ENCODE measurements at places on chromosomes 11 and 22. TPM values are rescaled to one million over a fixed set of nuclear protein-coding genes. Genes with fewer than 3 reads are reported as not detected.

CARS1 gene
- 43.3 TPM for total RNA-seq

MUC6 gene
- not detected for total RNA-seq

GRCh38 chr22:36234919-36235318 lies 4.4 kb downstream of the APOL2 start:
- DNase-seq: no peak

- DNase-seq: no peak
Measured at GRCh38 chr22:40383905-40384304, 13.5 kb downstream of the SGSM3 start.

GRCh38 chr22:43488031-43488866 lies 76.4 kb downstream of the MPPED1 start:
- no peak for DNase-seq

DNA sequence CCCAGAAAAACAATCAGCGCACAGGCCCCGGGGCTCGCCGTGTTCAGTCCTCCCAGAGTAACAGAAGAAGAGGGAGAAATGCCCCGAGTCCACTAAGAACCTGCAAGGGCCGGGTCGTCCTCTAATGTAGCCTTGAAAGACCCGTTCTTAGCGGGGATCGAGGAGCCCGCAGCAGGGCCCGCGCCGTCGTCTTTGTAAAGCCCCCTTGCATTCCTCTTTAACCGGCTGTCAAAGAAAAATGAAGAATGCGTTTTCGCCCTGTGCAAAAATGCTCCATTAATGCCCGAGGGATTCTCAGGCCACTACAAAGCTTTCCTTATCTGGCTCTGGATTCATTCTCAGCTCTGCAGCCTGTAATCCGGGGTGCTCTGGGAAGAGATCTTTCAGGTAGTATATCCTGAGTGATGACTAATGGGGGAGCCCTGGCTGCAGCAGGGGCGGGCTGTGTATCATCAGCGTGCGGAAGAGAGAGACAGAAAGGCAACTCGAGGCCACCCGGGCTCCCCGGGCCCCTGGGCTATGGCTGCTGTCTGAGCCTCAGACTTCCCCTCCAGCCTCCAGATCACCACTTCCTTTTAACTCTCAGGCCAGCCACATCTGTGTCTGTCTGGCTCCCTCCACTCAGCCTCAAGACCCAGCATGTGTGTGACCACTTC lies 78.2 kb downstream of the FBLN1 start:
- no peak for DNase-seq

DNA sequence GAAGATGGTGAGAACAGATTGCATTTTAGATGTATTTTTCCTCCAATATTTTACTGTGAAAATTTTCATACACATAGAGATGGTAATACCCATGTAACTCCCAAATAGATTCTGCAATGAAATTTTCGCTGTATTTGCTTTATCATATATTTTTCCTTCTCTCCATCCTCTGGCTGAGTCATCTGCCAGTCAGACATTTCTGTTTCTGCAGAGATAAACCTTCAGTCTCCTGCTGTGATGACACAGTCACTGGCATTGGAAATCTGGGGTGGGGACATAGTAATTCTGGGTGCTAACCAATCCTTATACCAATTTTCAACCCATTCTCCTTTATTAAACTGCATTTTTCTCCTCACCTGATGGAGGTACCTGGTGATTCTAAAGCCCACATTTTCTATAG lies 33.7 kb downstream of the SVIP start:
- no peak for DNase-seq

Measured in mucosa of descending colon (tissue), 3 donors.